HuH-7 (cell line): ENCODE measurements at places on chromosomes 5 and 9.

DNA sequence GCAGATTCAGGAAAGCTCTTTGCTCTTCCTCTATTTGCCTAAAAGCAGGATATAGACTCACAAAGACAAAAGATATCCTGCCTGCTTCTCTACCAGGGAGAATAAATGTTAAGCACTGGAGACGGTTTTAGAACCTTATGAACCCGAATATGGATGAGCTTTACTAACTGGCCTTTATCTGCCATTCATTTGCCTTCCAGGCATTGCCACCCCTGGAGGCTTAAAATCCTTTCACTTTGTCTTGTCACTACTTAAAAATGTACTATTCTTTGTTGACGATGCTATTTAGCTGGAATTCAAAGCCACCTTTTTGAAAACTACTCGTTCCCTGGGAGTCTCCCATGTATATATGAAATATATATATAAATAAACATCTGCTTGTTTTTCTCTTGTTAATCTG, 23.2 kb upstream of the LVRN start:
- DNase-seq: no peak

- DNase-seq: no peak
These were observed 27.5 kb upstream of the BOD1 start for GRCh38 chr5:173643964-173644363.

GRCh38 chr5:41097642-41098041, 26.5 kb upstream of the MROH2B start:
- no peak for DNase-seq

DNA sequence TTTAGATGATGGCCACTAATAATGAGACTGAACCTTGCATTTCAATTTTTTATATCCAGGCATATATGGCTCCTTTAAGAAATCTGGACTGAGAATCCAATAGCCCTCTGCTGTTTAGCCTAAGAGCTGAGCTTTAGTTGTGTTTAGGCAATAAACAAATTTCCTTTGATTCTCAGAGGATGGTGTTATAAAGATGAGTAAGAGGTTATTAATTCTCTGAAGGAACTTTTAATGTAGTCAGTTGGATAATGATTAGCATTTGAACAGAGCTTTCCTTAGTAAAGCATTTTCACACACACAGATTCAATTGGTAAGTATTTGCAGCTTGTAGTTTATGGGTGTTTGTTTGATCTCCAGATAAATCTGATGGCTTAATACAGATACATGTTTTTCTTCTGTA, 149.6 kb downstream of the PRR16 start:
- no peak for DNase-seq

GRCh38 chr5:124790301-124790894, 44.0 kb upstream of the ZNF608 start:
- DNase-seq: no peak

DNA sequence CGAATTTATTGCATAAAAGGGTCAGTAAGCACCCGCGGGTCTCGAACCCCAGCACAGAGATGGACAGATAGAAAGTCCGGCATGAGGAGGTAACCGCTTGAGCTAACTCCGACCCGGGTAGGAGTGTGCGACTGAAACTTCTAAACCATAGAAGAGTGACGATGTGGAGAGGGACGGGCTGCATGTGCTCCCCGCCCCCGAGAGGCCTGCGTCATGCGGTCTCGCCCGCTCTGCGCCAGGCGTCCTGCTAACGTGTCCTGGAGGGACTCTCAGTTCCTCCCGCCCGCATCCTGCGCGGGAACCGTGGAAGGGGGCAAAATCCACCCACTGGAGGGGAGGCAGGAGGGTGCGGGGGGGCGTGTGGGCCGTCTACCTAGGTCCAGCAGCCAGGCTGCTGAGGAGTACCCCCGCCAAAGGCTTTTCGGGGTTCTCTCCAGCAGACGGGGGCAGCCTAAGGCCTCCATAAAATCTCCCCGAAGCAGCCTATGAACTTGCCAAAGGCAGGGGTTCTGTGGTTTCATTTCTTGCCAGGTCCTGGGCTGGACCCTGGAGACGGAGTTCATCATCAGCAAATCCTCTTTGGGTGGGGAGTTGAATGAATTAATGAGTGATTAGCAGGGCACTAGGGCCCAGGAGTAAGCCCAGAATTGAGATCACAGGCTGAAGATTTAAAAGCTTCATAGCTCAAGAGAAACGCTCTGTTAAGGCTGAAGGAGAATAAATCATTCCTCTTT, 51.9 kb downstream of the TGFBI start:
- no peak for DNase-seq

DNA sequence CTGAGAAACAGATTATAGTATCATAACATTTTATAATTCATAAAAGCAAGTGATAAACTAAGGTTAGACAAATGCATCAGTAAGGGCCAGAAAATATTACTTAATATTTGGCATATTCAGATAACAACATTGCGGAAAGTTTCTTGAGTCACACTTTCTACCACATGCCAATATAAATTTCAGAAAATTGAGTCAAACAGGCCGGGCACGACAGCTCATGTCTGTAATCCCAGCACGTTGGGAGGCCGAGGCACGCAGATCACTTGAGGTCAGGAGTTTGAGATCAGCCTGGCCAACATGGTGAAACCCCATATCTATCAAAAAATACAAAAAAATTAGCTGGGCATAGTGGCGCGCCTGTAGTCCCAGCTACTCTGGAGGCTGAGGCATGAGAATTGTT, 47.1 kb downstream of the SLC38A9 start:
- no peak for DNase-seq
